SJCRH30 (cell line): ENCODE measurements at places on chromosomes 7 and 10. TPM values are rescaled to one million over a fixed set of nuclear protein-coding genes. Genes with fewer than 3 reads are reported as not detected.

GRCh38 chr10:26216585-26217395 is at the start of gene GAD2:
Gene GAD2, plus strand, starts transcription at chr10:26216774. Its CDS starts 36 bp downstream, at chr10:26216810.
- no peak for DNase-seq

DNA sequence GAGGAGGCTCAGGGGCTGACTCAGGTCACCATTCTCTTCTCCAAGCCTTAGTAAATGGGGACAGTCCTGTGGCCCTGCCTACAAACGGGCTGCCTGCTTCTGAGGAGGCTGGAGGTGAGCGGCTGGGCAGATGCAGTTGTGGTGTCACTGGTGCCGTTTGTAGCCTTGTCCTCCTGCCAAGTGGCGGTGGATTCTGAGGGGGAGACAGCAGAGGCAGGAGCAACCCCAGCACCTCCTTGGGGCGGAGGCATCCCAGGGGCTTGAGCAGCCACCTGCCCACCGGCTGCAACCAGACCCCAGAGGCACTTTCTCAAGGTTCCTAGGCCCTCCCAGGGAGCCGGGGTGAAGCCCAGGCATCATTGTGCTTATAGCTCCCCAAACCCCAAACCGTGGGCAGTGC is 112.5 kb downstream of the ZMIZ1 start:
- DNase-seq, result no peak

DNA sequence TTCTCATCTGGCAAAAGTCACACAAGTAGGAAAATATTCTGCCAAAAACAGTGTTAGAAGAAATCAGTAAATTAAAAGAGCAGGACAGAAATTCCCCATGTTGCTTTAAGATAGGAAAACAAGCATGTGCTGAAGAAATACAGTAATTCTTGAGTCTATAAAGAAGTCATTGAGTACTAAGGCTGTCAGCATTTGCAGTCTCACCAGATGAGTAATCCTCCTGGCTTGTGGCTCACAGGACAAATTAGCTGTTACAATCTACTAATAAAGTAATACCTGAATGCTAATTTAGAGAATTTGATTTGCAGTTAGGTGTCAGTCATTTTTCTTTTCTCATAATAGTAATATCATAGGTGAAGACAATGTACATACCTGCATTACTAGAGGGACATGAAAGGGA is 1158.9 kb upstream of the CELF2 start:
- no peak for DNase-seq

GRCh38 chr7:19121977-19122588 is 4.6 kb upstream of the TWIST1 start:
- no peak for DNase-seq

DNA sequence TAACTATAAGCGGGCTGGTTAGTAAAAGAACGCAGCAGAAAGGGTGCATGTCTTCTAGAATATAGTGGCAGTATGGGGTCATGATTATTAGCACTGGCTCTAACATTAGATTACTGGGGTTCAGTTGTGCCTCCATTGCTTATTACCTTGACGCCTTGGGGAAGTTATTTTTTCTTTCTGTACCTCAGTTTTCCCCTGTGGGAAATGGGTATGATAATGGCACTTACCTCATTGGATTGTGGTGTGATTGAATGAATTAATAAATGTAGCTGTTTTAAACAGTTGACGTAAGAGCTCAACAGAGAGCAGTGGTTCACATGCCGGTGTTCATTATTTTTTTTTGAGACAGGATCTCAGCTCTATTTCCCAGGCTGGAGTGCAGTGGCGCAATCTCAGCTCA is 116.5 kb downstream of the LRRC4 start:
- DNase-seq, result no peak

GRCh38 chr7:152922318-152923081 is 162.9 kb downstream of the ACTR3B start:
- DNase-seq, result no peak

The NKX1-2 gene
- 0.24 and 0.56 TPM in 2 replicates for total RNA-seq

GRCh38 chr10:17410907-17411306 is 43.5 kb downstream of the ST8SIA6 start:
- DNase-seq, result no peak

The NXPH1 gene
- total RNA-seq, result not detected in 2 replicates

DNA sequence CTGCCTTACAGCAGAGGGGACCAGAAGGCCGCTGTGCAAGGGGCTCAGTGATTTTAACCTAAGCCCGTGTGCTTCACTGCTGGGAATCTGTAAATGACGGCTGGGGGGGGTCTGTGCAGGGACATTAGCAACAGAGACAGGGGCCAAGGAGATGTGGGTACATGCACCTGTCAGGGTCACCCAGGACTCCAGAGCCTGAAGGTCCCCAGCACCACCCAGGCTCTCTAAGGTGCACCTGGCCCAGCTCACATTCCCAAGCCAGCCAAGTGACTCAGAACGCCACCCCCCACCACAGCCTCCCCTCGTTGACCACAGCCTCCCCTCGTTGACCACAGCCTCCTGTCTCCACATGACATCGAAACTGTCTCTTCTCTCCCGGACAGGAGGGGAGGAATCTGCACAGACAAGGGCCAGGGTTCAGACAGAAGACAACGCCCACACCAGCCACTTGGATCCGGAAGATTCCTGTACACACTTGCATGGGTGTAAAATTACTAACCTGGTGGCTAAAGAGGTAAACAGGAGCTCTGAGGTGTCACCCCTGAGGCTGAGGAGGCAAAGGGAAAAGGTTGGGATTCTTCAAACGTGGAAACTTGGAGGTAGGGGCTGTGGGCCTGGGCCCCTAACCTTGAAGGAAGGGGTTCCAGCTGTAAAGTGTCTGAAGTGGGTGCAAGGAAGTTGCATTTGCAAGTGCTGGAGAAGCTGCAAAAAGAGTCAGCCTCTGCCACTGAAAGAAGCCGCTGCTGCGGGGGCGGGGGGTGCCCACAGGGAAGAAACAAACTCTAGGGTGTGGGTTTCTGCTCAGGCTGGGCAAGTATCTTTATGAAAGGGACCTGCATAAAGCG is 27.0 kb downstream of the CALML3 start:
- DNase-seq, result peak; percentile 65

The PCGF5 gene
- total RNA-seq, result 11.3 and 11.4 TPM in 2 replicates

GRCh38 chr10:99908512-99908911 is 101.2 kb downstream of the DNMBP start:
- no peak for DNase-seq

The ANKRD1 gene
- total RNA-seq, result 2.6 and 3.7 TPM in 2 replicates

DNA sequence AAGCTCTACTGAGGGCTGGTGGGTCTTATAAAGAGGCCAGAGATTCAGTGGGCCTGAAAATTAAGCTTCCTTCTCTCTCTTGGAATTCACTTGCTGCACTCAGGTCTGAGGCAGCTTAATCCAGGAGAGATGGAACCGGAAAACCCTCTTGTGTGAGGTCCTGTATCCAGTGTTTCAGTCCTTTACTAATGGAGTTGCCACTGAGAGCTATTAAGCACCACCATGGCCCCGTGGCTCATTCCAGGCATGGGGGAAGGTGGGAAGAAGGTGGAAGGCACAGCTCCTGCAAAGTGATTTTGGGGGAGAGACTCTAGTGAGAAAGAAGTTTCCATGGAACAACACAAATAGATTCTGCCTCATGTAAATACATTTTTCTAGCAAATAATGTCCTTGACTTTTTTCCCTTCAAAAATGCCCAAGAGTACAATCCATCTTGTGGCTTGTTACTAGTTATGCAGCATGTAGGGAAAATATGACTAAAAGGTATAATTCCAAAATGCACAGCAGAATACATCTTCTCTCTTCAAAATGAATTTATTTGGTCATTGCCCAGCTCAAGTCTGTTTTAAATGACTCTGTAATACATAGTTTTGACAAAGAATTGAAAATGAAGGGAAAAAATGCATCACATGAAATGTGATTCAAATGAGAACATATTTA is 46.7 kb upstream of the FOXI2 start:
- DNase-seq, result no peak

GRCh38 chr7:127158659-127159058 is 94.1 kb downstream of the GRM8 start:
- DNase-seq, result peak; percentile 37

GRCh38 chr7:50687575-50688225 is 95.0 kb downstream of the GRB10 start:
- DNase-seq, result no peak

DNA sequence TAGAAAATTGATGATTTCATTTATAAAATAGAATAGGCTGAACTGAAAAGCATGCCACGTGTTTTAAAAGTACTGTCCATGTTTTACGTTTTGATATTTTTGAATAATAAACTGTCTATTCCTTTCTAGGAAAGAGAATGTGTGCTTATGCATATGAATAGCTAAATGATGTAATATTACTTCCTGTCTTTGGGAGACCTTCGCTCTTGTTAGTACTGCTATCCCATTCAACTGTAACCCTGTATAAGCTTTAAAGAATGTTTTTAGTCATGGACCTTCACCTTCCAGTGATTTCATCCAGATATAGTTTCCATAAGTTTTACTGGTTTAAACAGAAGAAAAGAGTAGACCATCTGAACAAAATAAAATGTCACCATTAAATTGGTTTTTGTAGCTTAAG is 274.4 kb upstream of the SEMA3A start:
- DNase-seq, result no peak

The VSTM4 gene
- total RNA-seq, result 7.1 and 7.2 TPM in 2 replicates

GRCh38 chr10:16602104-16602775 is 80.6 kb upstream of the C1QL3 start:
- no peak for DNase-seq

- DNase-seq, result no peak
These were observed 47.1 kb downstream of the PAPSS2 start for GRCh38 chr10:87706731-87707130.

DNA sequence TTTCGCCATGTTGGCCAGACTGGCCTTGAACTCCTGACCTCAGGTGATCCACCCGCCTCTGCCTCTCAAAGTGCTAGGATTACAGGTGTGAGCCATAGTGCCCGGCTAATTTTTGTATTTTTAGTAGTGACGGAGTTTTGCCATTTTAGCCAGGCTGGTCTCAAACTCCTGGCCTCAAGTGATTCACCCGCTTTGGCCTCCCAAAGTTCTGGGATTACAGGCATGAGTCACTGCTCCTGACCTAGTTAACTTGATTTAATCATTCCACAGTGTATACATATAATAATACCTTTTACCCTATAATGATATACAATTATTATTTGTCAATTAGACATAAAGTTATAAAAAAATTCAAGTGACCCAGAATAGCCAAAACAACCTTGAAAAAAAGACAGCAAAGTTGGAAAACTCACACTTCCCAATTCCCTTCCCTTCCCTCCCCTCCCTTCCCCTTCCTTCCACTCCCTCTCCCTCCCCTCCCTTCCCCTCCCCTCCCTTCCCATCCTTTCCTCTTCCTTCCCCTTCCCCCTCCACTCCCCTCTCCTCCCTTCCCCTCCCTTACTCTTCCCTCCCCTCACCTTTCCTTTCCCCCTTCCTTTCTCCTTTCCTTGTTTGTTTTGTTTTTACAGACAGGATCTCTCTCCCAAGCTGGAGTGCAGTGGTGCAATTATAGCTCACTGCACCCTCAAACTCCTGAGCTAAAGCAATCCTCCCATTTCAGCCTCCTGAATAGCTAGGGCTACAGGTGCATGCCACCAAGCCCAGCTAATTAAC is 14.8 kb upstream of the ZMIZ2 start:
- DNase-seq, result no peak

GRCh38 chr7:75711076-75711475 is 27.7 kb downstream of the HIP1 start:
- DNase-seq, result no peak

DNA sequence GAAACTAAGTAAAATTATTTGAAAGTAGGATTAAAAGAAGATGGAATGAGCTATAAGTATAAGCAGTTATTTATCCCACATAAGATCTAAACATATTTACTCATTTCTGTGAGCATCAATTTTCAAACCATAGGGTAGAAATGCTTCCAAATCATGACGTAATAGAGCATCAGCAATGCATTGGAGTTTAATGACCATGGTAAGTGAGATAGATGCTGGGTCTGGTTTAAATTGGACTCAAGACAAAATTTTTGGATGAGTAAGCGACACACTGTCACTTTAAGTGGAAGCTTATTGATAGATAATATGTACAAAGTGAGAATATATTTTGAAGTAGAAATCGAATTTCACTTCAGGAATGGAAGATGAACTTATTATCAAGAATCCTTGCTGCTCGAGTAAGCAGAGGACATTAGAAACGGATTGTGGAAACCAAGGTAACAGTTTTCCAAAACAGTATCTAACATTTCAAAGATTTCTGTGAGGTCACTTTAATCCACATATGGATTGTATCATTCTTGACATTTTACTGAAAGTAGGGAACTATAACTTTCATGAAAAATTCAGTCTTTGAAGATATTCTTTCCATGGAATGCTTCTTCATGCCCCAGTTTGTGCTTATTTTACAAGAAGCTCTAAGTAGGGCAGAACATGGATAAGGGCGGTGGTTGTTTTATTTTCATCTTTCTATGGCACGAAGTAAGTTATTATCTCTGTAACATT is 85.8 kb downstream of the AGMO start:
- DNase-seq, result no peak

DNA sequence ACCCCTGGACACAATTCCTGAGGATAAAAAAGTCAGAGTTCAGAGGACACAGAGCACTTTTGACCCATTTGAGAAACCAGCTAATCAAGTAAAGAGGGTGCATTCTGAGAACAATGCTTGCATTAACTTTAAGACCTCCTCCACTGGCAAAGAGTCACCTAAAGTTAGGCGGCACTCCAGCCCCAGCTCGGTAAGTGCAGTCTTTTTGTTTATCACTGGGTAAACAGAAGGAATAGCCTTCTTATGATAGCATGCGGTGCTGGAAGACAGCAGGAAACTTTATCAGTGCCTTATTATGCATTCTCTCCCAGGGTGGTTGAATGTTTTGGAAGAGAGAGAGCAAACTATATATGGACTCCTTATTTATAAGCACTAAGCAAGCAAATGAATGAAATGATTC is 130.5 kb downstream of the CDK14 start:
- no peak for DNase-seq

GRCh38 chr10:78351809-78352208 is 318.1 kb downstream of the RPS24 start:
- no peak for DNase-seq

- DNase-seq, result no peak
These were observed 23.2 kb downstream of the ELN start for GRCh38 chr7:74051193-74051592.

The PAPOLB gene
- not detected in 2 replicates for total RNA-seq

The PNLIP gene
- total RNA-seq, result not detected in 2 replicates

DNA sequence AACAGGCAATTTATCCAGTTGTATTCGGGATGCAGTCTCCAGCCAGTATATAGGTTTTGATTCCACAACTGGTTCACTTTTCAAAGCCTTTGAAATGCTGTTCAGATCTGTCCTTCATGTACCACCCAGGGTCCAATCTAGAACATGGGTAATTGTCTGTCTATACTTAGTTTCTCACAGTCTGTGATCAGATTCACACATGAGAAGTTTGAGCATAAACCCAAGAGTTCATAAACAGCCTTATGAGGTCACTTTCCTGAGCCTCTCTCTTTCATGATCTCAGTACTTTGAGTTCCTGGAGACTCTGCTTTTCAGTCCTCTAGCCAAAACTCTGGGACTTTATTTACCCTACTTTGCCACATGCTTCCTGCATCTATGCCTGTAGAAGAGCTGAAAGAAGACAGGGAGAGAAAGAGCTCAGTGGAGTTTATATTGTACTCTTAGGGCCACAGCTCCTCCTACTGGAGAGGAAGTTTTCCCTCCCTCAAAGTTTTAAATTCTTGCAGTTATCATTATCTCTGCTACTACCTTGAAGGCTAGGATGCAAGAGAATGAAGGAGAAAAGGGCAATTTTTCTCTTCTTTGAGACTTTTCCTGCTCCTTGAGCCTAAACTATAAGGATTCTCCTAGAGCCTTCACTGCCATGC is 172.0 kb downstream of the ZEB1 start:
- no peak for DNase-seq
